ENCODE measurements at places on chromosomes 3 and 15.

DNA sequence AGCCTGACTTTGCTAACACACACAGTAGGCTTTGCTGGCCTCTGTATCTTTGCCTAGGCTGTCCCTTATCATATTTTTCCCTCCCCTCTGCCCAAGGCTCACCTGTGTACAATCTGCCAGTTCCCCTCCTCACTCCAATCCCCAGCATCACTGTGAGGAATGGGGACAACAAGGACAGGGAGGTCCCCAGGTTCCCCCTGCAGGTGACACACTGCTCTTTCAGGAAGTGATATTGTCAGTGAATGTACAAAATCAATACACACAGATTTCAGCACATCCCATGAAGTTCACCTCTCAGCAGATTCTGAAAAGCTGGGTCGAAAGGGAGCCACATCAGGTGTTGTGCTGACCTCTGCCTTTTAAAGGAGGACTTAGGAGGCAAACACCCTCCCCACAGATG is 177.5 kb downstream of the RAB11A start:
- no peak for DNase-seq

DNA sequence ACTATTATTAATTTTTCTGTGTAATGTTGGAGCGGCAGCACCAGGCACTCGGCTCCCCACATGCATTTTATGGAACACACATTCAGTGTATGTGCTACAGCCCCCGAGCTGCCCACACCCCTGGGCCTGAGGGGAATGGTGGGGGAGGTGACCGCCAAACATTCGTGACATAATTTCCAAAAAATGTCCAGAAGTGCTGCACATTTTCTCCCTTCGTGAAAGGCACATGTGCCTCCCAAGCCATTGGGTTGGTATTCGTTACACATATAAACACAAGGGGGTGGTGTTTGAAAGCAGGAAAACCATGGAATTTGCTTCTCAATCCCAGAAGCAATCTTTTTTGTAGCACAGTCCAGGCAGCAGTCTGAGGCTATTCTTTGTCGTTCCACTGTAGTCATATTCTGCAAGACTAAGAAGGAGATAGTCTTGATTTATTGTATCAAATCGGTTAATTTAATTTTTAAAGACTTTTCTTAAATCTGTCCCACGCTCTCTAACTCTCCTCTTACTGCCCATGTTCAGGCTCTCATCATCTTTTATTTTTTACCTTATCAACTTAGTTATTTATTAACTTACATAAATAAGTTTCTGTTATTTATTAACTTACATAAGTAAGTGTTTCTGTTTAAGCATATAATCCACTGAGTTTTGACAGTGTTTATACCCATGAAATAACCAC is 39.2 kb upstream of the POLR2M start:
- no peak for DNase-seq

- no peak for DNase-seq
Measured at GRCh38 chr15:51887887-51888592, 58.6 kb downstream of the TMOD3 start.

DNA sequence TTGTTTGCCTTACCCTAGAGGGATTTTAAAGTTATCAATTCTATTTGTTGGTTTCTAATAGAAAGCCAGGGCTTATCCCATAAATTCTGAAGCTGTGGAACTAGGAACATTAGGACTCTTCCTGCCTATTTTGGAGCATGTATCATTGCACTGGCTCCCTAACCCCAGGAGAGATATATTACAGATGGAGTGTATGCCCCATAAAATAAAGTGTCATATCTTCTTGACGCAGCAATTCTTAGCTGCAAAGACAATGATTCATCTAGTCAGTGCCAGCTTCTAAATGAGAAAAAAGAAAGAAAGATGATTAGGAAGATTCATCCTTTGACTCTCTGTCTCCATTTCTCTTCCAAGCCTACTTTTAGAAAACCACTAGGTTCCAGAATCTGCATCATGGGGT is 74.8 kb upstream of the MAGI1 start:
- no peak for DNase-seq

- no peak for DNase-seq
Measured at GRCh38 chr3:146139586-146140110, 21.3 kb downstream of the PLOD2 start.

- DNase-seq, result no peak
Measured at GRCh38 chr15:62119874-62120273, 45.2 kb downstream of the C2CD4B start.

Data from activated CD4-positive, alpha-beta memory T cell treated with anti-CD3 and anti-CD28 coated beads, Interleukin-2, amount 10 ng/mL, durations not matched to agents 7 days and 5 days (primary cell).